ENCODE measurements at places on chromosomes 3 and 15.

DNA sequence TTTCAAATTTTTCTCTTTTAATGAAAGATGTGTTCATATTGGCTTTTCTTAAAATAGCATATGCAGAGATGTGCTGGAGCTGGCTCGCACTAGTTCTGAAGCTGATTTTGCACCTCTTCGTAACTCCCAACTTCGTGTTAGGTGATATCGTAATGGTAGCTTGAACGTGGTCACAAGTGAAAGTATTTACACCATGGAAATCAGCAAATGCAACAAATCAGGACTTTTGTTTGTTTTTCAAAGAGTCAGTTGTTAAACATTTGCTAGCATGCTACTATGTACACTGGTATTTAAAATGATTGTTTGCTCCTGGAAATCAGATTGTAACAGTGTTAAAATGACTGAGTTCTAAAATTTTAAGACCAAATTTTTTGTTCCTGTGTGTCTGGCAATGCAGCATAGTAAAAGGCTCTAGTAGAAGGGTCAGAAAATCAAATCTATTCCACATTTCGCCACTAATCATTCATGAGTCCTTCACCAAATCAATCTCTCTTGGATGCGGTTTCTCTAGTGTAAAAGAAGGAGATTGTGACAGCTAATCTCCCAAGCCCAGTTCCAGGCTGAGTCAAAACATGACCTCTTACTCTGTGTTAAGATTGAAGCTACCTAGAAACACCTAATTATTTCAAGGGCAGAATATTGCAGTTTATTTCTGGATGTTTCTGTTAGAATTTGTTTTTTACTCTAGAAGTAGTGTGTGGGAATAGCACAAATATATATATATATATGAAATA lies 34.3 kb upstream of the CMC1 start:
- DNase-seq = no peak

DNA sequence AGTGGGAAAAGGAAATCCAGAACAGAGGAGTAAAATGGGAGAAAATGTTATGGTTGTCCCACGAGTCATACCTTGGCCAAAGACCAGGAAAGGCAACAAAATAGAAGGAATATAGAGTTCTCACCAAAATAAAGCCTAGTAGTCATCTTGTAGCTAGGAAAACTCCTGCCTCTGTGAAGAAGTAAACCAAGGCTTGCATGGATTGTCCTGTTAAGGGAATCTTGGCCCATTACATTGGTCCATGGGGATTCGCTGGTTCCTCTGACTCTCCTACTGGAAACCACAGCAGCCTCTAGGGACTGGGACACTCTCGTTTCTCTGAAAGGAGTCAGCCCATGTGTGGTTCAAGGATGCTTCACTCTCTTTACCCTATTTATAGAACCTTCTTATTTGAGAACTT lies 62.9 kb upstream of the FNDC3B start:
- DNase-seq = no peak

- no peak for DNase-seq
These were observed 60.0 kb upstream of the SLC6A1 start for GRCh38 chr3:10932596-10932995.

DNA sequence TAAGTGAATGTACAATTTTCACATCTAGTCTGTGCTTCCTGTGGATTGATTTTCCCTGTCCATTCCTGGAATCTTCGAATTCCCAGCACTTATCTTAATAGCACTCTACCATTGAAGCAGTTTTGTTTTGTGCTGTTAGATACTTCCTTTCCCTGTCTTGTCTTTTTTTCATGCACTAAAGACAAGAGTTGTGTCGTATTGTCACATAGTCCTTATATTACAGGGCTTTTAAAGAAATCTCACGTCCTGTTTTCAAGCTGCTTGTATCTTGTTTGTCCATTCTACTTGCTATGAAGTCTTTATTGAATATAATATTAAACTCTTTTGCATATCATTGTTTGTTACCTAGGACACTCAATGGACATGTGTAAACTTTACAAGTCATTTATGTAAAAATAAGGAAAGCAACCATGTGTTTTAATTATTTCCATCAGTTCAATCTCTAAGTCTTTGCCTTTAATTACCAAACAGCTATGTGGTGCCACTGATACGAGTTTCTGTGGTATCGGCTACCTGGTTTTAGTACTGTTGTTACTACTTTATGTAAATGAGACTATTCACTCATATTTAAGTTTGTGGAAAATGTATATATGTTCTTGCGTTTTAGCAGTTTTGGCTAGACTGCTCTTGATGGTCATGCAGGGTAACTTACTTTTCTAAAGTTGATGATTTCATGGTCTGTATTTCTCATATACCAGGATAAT lies 10.3 kb downstream of the PIK3CA start:
- DNase-seq = no peak

DNA sequence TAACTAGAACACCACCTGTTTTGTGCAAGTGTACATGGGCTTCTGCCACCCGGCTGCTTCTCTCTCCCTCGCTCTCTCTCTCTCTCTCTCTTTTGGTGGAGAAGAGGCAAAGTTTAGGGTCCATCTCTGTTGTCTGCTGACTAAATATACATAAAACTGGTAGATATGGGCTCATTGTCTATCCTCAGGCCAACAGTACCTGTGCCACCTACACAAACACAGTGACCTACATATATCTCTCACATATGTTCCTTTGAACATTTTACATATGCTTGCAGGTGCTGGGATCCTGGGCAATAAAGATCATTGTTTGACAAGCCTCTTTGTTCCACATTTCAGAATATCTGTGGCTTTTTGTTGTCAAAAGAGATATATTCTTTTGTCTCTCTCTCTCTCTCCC lies 256.3 kb upstream of the KCNH8 start:
- no peak for DNase-seq

- no peak for DNase-seq
These were observed 260.7 kb downstream of the THSD4 start for GRCh38 chr15:71375934-71376333.

- no peak for DNase-seq
These were observed 3.1 kb downstream of the MYO1E start for GRCh38 chr15:59369597-59369996.

GRCh38 chr15:88480981-88481380 lies 13.5 kb downstream of the MRPS11 start:
- DNase-seq = no peak

GRCh38 chr3:175672119-175672689 lies 813.1 kb downstream of the NAALADL2 start:
- DNase-seq = no peak

All from kidney capillary endothelial cell (primary cell).